ENCODE measurements at places on chromosomes 3 and 15.

DNA sequence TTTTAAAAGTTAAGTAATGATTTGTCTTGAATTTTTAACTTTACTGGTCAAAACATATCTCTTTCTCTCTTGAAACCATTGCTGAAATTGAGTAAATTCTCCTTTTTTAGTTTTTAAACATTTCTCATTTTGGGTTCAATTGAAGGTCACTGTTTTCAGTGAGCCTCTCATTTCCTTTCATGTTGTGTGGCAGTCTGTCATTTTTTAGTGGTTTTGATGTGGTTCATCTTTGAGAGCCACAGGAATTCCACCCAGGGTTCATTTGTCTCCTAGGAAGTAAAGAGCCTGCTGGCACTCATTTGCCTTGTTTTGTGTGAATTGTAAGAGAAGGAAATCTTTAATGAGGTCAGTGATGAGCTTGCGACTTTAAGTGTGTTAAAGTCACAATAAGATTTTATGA is 10.4 kb downstream of the CLDN11 start:
- DNase-seq = no peak

- no peak for DNase-seq
Observed at GRCh38 chr3:32844322-32844654, 26.5 kb downstream of the TRIM71 start.

- peak; percentile 79 for DNase-seq
Observed at GRCh38 chr3:66276705-66277274, 56.0 kb downstream of the SLC25A26 start.

DNA sequence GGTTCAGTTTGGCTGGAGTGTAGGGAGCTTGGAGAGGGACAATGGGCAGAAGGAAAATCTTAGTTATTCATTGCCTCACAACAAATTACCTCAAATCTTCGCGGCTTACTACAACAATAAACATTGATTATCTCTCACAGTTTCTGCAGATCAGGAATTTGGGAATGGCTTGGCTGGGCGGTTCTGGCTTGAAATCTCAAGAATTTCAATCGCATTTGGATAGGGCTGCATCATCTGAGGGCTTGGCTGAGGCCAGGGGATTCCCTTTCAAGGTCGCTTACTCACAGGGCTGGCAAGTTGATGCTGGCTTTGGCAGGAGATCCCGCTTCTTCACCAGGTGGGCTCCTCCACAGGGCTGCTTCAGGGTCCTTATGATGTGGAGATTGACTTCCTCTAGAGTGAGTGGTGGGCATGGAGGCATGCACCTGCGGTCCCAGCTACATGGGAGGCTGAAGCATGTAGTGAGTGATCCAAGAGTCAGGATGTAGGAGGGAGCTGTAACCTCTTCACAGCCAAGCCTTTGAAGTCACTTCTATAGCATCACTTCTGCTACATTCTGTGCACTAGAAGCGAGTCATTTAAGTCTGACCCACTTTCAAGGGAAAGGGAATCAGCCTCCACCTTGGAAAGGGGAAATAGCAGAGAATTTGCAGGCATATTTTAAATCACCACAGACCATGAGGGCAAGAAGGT is 63.1 kb downstream of the CDC25A start:
- peak; percentile 90 for DNase-seq

DNA sequence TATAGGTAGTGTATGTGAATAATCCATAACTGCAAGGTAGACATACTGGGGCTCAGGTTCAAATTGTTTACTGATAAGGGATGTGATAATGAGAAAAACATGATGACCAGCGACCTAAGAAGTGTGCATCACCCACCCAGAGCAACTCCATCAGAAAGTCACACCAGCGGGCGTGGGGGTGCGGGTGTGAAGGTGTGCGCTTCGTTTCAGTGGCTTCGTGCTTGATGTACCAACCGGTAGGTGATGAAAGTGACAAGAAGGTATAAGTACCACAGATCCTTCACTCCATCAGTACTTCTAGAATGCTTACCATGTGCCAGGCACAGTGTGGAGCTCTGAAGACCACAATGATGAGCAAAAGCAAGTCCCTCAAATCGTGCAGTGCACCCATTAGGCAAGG is 11.2 kb downstream of the ANP32A start:
- DNase-seq = no peak

DNA sequence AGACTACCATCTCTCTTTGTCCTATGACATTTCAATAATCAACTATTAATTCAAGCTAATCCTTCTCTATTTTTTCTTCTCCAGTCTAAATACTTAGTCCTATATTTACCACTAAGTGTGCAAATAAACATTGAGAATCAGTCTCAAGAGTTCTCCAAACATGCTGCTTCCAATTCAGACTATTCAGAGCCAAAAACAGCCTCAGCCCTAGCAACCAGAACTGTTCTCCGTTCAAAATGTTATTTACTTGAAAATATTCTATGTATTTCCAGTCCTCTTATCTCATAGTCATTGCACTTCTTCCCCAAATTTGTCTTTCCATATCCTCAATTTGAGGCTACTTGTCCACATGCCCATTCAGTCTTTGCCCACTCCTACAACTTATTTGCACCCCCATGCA is 805.5 kb downstream of the IGSF11 start:
- DNase-seq = no peak

GRCh38 chr3:46895204-46895660 is 17.7 kb downstream of the PTH1R start:
- no peak for DNase-seq

DNA sequence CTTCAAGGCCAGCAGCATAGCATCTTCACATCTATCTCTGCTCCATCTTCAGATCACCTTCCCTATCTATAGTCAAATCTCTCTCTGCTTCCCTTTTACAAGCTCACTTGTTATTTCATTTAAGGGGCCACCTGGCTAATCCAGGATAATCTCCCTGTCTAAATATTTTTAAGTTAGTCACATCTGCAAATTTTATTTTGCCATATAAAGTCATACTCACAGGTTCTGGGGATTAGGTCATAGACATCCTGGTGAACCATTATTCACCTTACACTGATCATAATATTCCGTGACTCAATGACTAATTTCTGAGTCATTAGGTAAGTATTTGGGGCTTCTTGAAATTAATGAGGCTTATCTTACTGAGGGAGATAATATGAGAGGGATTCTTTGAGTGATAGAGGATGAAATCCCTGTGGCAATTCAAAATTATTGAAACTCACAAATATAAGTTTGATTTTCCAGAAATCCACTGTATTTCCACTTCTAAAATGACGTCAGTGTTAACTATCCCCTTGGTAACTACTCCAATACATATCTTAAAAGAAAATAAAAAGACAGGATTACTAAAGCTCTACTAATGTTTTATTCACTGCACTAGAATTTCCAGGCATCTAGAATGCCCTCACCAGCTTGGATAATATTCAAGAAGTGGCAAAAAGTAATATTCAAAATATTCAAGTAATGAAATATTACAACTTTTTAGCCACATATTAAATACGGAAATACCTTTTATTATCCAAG is 93.7 kb upstream of the RBMS3 start:
- DNase-seq = peak; percentile 27

GRCh38 chr3:14841836-14842235 is 23.1 kb downstream of the FGD5 start:
- no peak for DNase-seq

DNA sequence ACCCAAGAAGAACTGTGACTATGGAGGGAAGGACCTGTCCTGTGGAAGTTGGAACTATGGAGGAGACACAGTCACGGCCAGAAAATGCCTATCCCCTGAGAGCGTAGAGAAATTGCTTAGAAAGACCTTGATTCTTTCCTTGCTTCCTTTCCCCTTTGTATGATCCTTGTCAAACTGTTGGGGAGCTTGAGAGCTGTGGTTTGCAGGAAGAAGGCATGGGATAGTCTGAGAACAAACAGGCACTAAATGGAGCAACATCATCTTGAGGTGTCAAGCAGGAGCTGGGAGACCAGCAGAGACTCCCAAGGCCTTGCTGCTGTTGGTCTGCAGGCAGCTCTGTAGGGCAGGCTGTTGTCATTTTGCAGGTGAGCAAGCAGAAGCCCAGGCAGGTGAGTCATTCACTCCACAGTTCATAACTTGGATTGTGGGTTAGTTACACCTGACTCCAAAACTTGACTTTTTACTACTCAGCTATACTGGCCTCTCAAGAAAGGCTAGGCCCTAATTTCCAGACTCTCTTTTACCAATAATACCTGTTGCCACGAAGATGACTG is 298.9 kb downstream of the LRTM1 start:
- peak; percentile 65 for DNase-seq

GRCh38 chr15:55003965-55004873 is 192.5 kb downstream of the RSL24D1 start:
- no peak for DNase-seq

- DNase-seq = no peak
Observed at GRCh38 chr15:53911431-53911830, 66.8 kb upstream of the UNC13C start.

DNA sequence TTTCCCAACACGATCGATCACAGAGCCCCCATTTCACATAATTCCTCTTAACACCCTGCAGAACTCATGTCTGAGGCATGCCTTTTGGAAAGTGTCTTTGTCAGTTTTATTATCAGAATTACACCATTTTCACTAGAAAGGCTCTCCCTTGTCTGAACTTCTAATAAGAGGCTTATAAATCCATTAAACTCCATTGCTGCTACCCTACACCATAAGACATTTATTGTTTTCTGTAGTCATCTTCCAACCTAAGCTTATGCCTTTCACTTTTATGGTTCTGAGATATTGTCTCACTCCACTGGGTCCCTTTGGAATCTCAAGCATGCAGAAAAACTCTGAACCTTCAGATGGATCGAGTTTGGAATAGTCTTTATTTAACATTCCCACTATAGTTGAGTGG is 50.2 kb upstream of the TPM1 start:
- DNase-seq = no peak

GRCh38 chr3:27467545-27467944 is 16.6 kb downstream of the SLC4A7 start:
- peak; percentile 43 for DNase-seq

DNA sequence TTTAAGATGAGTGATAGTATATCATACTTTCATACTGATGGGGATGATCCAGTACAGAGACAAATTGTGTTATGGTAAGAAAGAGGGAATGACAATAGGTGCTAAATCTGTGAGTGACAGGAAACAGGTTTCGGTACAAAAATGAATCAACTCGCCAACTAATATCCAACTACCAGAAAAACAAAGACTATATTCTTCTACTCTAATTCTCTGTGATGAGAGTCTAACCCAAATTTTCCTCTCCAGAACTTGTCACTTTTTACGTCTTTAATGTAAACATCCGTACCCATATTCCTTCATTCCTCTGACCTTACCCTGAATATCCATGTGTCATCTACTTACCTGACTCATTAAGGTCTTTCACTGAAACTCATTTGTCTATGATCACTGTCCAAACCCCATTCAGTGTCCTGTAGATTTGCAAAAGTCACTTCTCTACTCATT is 39.6 kb downstream of the SCAPER start:
- DNase-seq = no peak

DNA sequence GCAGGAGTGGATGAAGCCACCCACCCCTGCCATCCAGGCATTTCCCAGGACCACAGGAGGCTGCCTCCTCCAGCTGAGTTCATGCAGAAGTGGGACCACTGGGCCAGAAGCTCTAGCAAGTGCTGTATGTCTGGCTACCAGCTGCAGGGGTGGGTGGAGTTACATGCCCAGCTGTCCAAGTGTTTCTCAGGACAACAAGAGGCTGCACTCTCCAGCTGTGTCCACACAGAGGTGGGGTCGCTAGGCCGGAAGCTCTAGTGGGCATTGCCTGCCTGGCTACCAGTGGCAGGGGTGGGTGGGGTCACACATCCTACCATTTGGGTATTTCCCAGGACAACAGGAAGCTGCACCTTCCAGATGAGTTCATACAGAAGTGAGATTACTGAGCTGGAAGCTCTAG is 234.0 kb upstream of the PPP2R3A start:
- DNase-seq = no peak

- DNase-seq = no peak
Observed at GRCh38 chr3:20336572-20336971, 150.6 kb upstream of the SGO1 start.

- no peak for DNase-seq
Observed at GRCh38 chr3:130522399-130522798, 5.4 kb downstream of the COL6A6 start.

DNA sequence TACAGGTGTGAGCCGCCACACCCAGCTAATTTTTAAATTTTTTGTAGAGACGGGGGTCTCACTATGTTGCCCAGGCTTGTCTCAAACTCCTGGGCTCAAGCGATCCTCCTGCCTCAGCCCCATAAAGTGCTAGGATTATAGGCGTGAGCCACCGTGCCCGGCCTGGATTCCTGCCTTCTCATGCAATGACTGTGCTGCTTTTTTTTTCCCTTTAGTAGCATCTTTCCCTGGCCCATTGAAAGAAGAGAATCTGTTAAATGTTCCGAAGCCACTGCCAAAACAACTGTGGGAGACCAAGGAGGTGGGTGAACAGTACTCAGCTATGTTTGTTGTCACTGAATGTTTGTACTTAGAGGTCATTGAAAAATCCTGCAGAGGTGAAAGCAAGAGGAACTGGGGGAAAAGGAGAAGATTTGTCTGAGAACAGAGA is 88.0 kb downstream of the CRTC3 start:
- DNase-seq = no peak

DNA sequence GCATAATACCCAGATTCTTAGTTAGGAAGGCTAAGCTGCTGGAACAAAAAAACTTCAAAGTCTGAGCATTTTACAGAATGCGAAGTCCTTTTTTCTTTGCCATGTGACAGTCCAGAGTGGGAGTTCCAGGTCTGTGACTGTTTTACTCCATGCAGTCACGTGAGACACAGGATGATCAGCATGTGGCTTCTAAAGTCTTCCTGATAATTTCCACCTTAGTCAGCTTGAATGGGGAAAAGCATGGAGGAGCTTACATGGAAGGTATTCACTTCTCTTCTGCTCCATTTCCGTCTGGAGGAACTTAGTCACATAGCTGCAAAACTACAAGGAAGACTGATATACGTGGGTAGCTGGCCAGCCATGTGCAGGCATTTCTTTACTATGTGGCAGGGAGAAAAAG is 1.7 kb downstream of the SNTN start:
- DNase-seq = no peak

DNA sequence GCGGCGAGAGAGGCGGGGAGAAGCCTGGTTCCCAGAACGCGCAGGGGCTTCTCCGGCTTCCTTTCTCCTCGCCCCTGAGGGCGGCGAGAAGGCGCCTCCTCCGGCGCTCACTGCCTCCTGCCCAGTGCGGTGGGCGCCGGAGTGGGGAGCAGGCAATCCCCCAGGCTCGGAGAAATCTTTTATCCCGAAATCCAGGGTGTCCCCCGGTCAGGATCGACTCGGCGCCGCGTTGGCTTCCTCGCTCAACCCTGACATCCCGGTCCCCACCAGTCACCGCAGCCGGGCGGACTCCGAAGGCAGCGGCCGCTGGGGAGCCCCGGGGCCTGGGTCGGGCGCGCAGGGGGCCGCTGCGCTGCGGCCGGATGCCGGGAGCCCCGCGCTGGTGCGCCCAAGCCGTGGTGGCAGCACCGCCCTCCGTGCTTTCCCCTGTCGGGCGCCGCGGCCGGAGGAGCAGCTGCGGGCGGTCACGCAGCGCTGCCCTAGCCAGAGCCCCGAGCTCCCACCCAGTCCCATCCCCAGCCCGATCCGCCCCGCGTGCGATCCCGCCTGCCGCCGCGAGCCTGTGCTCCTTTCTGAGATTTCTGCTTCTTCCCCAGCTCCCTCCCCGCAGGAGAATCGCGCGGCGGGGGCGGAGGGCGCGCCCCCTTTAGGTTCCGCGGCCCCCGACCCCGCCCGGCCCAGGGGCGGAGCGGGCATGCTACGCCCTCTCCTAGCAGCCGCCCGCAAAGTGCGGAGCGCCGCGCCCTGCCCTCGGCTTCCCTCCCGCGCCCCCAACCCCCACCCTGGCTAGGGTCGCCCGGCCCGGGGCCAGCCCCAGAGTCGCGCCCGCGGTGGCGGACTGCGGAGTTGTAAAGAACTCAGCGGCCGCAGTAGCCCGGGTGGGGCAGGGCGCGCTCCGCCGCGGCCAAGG is 683 bp upstream of the CACNA2D3 start:
- peak; percentile 44 for DNase-seq

- peak; percentile 27 for DNase-seq
Observed at GRCh38 chr3:56878074-56878473, 76.3 kb upstream of the ARHGEF3 start.

All from mesendoderm (in vitro differentiated cells).